Activated CD4-positive, alpha-beta T cell treated with anti-CD3 and anti-CD28 coated beads for 48 hours (primary cell): ENCODE measurements at places on chromosomes 1 and 21.

GRCh38 chr1:210655511-210655910 is 326.8 kb downstream of the HHAT start:
- DNase-seq, result no peak

GRCh38 chr1:160193832-160194736 is 3.7 kb downstream of the CASQ1 start:
- DNase-seq, result no peak

DNA sequence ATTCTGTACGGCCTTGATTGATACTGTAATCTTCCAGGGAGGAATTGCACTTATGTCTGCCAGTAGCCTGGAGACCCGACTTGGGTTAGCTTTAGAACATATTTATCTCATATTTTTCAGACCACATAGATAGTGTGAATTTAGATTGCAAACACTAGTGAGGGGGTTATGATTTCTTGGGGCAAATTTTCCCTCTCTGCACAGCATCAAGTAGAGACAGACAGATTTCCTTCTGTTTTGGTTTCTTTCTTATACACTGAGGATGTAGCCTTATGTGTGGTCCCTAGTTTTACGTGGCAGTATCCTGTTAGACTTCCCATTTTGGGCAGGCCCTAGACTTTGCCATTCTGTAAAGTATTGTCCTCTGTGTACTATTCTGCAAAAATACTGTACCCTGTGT is 29.0 kb downstream of the SOAT1 start:
- no peak for DNase-seq

GRCh38 chr1:222331340-222331739 is 216.6 kb downstream of the HHIPL2 start:
- no peak for DNase-seq

DNA sequence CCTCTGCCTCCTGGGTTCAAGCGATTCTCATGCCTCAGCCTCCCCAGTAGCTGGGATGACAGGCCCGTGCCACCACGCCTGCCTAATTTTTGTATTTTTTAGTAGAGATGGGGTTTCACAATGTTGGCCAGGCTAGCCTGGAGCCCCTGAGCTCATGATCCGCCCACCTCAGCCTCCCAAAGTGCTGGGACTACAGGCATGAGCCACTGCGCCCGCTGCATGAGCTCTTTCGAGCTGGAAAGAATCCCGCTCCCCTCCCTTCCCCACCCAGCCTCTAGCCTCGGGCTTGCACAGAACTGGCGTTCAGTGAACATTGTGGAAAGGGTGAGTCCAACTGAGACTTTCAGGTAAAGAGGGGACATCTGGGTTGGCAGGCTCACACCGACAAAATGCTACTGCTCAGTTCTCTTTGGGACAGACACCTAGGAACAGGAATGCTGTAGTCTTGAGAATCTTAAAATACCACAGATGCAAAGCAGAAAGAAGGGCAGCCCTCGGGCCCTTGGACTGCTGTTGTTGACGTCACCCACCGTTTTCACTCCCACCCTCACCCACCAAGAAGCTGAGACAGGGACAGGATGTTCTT is 9.7 kb upstream of the GNG4 start:
- DNase-seq, result no peak

DNA sequence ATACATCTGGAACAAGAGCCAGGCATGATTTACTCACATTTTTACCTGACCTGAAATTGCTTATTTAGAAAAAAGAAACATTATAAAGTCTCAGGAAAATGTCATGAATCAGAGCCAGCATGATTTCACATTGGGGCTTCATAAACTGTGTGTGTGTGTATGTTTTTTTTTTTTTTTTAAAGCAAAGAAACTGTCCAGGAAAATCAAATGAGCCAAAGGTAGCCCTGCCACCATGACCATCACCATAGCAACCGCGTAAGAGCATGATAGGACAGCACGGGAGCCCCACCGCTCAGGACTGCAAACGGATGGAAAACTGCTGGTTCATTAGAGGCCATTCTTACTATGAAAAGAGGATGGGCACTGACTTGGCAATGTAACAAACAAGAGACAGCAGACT is 139.2 kb downstream of the NTMT2 start:
- no peak for DNase-seq
